ENCODE measurements at places on chromosomes 1 and 21.

DNA sequence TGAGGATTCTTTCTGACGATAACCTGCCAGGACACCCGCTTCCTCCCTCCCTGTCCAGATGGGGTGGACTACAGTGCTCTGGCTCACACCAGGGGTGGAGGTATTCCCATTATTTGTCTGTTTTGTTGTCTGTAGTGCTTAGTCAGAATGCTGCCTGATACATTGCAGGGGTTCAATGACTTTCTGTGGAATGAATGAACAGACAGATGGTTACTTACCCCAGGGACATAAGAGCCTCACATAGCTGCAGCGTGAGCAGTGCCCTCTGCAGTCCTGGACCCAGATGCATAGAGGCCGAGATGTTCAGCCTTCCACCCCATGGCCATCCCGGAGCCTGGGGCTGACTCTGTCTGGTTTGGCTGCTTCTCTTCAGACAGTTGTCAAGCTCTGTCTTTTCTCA, 13.0 kb upstream of the F3 start:
- DNase-seq: no peak

GRCh38 chr1:19043579-19044443, 87.3 kb upstream of the IFFO2 start:
- DNase-seq: no peak

- no peak for DNase-seq
Observed at GRCh38 chr1:176566004-176566975, 103.3 kb downstream of the PAPPA2 start.

DNA sequence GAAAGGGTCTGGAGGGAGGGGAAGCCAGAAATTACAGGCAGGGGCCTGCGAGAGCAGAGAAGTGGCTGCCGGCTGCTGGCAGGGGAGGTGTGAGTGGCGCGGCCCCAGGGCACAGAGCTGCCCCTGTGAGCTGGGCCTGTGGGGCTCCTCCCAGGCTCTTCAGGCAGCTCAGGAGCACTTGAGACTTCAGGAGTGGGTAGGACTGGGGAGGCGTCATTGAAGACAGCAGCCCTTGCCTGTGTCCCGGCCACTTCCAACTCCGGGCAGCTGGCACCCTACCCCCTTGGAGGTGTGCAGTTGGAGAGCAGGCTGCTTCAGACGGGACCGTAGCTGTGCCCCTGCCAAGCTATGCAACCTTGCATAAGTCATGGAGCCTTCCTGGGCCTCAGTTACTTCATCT, 87.5 kb upstream of the ACTL8 start:
- no peak for DNase-seq

All from NK-92 treated with Interleukin-12 subunit alpha and Interleukin-12 subunit beta, amount 100 ng/mL, for 24 hours (cell line).